Large intestine (tissue), 12 donors: ENCODE measurements at places on chromosomes 7 and 10. TPM values are rescaled to one million over a fixed set of nuclear protein-coding genes. Genes with fewer than 3 reads are reported as not detected.

DNA sequence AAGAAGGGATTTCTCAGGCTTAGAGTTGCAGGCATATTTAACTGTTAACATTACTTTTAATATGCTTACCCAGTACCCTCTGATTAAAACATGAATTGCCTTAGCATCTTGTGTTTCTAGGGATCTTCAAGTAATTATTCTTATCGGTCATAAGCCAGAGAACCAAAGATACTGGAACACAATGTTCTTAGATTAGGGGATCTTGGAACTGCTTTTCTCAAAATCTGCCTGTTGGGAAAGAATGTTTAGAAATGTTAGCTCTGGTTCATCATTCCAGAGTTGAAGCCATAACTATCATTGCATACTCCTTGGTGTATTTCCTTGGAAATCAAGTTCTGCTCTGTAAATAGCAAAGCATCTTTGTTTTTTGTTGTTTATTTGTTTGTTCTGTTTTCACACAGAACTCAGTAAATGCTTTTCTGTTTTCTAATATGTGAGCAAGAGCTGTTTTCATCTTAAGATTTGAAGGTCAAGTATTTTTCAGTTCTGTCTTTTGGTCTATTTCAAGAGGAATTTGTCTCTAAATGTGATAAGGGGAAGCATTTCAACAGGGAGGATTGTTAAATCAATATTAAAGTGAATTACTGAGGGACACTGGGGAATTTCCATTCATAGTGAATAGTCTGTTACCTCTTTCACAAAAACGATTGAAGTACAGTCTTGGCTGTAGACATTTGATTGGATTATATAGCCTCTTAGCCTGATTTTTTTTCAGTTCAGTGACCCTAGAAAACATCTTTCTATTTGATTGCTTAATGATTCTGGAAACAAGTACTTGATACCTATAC lies 103.2 kb upstream of the CYP26C1 start:
- no peak for DNase-seq

GRCh38 chr10:117217196-117217761 lies 20.0 kb downstream of the KCNK18 start:
- no peak for DNase-seq

DNA sequence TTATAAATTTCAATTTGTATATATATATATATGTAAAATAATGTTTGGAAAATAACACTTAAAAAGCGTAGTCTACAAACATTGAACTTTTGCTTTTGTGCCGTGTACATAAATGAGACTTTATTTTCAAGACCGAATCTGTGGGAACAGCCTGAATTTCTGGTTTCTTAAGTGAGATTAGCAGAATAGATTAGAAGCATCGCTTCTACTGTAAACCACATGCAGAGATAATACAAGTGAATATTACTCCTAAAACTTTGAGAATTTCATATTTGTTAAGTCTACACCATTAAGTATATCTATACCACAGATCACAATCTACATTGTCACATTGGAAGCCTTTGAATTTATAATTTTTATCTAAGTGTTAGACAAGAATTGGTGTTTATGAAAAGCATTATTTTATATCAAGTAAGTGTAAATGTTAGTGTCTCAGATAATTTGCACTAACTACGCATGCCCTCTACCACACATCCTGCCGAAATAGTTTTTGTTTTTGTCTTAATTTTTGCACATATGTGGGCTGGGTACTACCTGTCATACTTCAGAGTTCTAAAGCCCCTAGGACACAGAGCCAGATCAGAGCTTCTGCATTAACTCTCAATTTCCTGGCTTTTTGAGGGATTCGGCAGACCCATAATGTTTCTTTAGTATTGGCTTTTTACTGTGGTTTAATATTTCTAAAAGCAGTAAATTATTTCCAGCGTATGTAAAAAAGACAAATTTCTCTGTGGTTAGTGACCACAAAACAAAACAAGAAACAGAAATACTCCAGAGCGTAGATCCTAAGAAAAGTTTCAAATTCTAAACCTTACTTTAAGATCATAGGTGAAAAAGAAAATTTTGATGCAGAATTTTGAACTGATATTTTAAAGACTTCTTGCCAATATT lies 20.0 kb downstream of the TWIST1 start:
- DNase-seq = no peak

GRCh38 chr10:78768876-78769275 lies 299.9 kb upstream of the ZMIZ1 start:
- no peak for DNase-seq

DNA sequence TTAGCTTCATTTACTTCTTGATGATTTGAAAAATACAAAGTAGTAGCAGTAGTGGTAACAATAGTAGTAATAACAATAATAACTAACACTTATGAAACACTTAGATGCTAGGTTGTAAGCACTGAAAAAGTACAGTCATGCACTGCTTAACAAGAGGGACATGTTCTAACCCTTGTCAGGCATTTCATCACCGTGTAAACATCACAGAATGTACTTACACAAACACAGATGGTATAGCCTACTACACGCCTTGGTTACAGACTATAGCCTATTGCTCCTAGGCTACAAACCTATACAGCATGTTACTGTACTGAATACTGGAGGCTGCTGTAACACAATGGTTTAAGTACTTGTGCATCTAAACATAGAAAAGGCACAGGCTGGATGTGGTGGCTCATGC lies 60.6 kb downstream of the PUS7 start:
- peak; percentile 2 for DNase-seq

- peak; percentile 65 for DNase-seq
Observed at GRCh38 chr10:45580371-45581215, 92.0 kb downstream of the ZFAND4 start.

GRCh38 chr7:75621124-75621523 lies 117.6 kb downstream of the HIP1 start:
- no peak for DNase-seq

DNA sequence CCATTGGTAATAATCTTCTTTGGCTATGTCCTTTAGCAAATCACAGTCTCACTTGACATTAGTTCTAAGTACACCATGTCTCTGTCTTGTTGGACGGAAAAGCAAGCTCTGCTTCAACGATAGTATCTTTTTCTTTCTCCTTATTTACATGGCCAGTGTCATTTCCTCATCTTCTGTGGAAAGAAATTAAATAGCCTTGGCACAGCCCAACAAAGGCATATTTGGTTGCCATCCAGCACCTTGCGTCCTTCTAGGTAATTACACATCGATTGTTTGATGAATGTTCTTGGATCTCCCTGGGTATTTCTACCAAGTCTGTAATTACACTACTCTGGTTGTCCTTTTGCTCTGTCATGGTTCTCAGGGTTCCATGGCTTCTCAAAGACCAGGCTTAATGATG lies 183.1 kb downstream of the CHN2 start:
- no peak for DNase-seq

GRCh38 chr7:25244254-25245033 lies 16.2 kb upstream of the NPVF start:
- no peak for DNase-seq

GRCh38 chr10:74705358-74705980 lies 120.9 kb upstream of the KAT6B start:
- DNase-seq = no peak

GRCh38 chr7:37354656-37355131 lies 94.0 kb downstream of the ELMO1 start:
- DNase-seq = no peak

GRCh38 chr10:13810568-13810967 lies 223.8 kb downstream of the PRPF18 start:
- DNase-seq = no peak

DNA sequence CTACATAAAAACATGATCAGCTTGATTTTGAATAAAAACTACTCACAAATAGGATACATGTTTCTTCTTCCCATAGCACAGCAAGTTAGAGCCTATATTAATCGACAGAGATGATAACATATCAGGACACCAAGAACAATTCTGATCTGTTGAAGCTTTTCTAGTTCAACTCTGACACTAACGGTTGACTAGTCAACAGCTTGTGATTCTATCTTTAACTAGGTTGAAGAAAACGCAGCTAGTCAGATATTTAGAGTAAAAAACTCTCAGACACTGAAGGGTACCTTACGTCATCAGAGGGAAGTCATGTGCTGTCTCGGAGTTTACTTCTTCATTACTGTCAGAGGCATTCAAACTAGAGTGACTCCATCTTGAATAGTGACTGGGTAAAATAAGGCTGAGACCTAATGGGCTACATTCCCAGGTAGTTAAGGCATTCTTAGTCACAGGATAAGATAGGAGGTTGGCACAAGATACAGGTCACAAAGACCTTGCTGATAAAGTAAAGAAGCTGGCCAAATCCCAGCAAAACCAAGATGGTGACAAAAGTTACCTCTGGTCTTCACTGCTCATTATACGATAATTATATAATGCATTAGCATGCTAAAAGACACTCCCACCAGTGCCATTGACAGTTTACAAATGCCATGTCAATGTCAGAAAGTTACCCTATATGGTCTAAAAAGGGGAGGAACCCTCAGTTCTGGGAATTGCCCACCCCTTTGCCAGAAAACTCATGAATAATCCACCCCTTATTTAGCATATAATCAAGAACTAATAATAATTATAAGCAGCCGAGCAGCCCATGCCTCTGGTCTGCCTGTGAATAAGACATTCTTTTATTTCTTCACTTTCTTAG lies 21.3 kb downstream of the CCDC71L start:
- DNase-seq = no peak

- DNase-seq = no peak
Observed at GRCh38 chr10:64365663-64366062, 844.5 kb downstream of the REEP3 start.

- no peak for DNase-seq
Observed at GRCh38 chr10:13716081-13717071, 129.6 kb downstream of the PRPF18 start.

DNA sequence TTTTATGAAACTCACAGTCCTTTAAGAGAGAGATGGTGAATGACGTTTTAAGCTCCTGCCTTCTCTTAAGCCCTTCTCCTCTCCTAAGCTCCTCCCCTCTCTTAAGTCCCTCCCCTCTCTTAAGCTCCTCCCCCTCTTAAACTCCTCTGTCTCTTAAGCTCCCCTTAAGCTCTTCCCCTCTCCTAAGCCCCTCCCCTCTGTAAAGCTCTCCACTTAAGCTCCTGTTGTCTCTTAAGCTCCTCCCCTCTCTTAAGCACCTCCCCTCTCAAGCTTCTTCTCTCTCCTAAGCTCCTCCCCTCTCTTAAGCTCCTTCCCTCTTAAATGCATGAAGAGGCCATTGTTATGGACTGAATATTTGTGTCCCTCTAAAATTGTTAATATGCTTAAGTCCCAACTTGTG lies 1180.6 kb upstream of the AUTS2 start:
- no peak for DNase-seq

- DNase-seq = no peak
Observed at GRCh38 chr10:75400163-75400770, 1.3 kb downstream of the ZNF503 start.

- peak; percentile 25 for DNase-seq
Observed at GRCh38 chr10:19498393-19499290, 317.6 kb upstream of the PLXDC2 start.

- no peak for DNase-seq
Observed at GRCh38 chr7:102908676-102909075, 4.1 kb upstream of the LRRC17 start.

- no peak for DNase-seq
Observed at GRCh38 chr7:71132127-71132376, at the start of gene GALNT17. TSS of gene GALNT17 (plus strand) at chr7:71132144.

- no peak for DNase-seq
Observed at GRCh38 chr7:148135116-148135515, 455.4 kb upstream of the C7orf33 start.

DNA sequence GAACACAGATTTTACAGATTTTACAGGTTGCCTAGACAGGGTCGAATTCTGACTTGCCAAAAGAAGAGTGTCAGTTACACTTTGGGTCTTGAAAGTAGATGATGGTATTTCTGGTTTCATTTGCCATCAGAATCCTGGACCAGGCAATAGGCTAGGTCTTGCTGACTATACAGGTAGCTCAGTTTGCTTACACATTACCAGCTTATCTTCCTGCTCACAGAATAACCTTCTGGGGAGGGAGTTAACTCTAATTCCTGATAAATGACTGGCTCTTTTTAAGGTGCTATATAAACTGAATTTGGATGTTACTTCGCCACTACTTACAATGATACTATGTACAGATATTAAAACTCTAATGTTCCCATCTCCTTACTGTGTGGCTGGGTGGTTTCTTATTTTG lies 39.8 kb downstream of the GBF1 start:
- DNase-seq = no peak

DNA sequence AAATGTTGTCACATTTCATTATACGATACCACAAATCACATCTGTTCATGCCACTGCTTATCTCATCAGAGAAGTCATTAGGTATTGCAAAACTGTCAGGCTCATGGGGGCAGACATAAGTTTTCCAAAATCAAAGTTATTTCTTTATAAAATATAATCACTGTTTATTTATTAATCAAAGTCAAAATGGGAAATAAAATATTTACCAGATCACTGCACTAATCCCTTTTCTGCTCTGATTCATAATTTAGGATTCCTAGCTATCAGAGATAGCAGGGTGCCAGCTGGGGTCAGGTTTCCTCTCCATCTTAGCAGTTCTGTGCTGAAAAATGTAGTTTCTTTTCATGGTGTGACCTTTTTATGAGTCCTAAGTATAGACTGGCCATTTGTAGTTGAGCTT lies 117.7 kb upstream of the LANCL2 start:
- no peak for DNase-seq

- DNase-seq = no peak
Observed at GRCh38 chr7:1314021-1314907, 81.6 kb downstream of the UNCX start.

GRCh38 chr7:121163699-121164098 lies 165.1 kb upstream of the WNT16 start:
- DNase-seq = no peak

The TNRC18 gene
- polyA plus RNA-seq = 78.4 TPM

The LGI1 gene
- polyA plus RNA-seq = 3.4 TPM

The BEND7 gene
- polyA plus RNA-seq = 7.7 TPM

The SPDYE18 gene
- 1.2 TPM for polyA plus RNA-seq

The C10orf105 gene
- polyA plus RNA-seq = 0.27 TPM

The EPO gene
- polyA plus RNA-seq = 0.19 TPM

The TMEM270 gene
- polyA plus RNA-seq = 0.10 TPM

The TUBB8 gene
- 0.81 TPM for polyA plus RNA-seq

The TBX20 gene
- not detected for polyA plus RNA-seq

The PLCE1 gene
- polyA plus RNA-seq = 27.4 TPM

The TLX1 gene
- polyA plus RNA-seq = 0.57 TPM
